ENCODE measurements at places on chromosomes 11 and 22. TPM values are rescaled to one million over a fixed set of nuclear protein-coding genes. Genes with fewer than 3 reads are reported as not detected.

WT1 gene
- not detected for total RNA-seq

FAM89B gene
- total RNA-seq, result 26.8 TPM

OSBPL5 gene
- 89.0 TPM for total RNA-seq

GAS2L1 gene
- 33.5 TPM for total RNA-seq

C11orf87 gene
- not detected for total RNA-seq

TRIM51 gene
- not detected for total RNA-seq

OR4C16 gene
- not detected for total RNA-seq

CSNK2A3 gene
- total RNA-seq, result 1.9 TPM

HPX gene
- total RNA-seq, result 2.1 TPM

SLC22A8 gene
- not detected for total RNA-seq

PHOX2A gene
- not detected for total RNA-seq

TMEM179B gene
- 38.0 TPM for total RNA-seq

PPP6R2 gene
- 66.5 TPM for total RNA-seq

ABCG4 gene
- 0.12 TPM for total RNA-seq

ESAM gene
- total RNA-seq, result not detected

OR9Q1 gene
- total RNA-seq, result not detected

SSTR3 gene
- not detected for total RNA-seq

MOV10L1 gene
- 2.6 TPM for total RNA-seq

KRTAP5-1 gene
- not detected for total RNA-seq

NELL1 gene
- not detected for total RNA-seq

OR52H1 gene
- total RNA-seq, result 0.81 TPM

C11orf21 gene
- total RNA-seq, result 0.36 TPM

MS4A15 gene
- total RNA-seq, result not detected

OR5B21 gene
- not detected for total RNA-seq

MAPK8IP2 gene
- total RNA-seq, result 4.6 TPM

SMIM35 gene
- total RNA-seq, result not detected

ARL14EP gene
- 28.2 TPM for total RNA-seq

COMT gene
- total RNA-seq, result 203 TPM

FAM180B gene
- total RNA-seq, result not detected

TUBA8 gene
- total RNA-seq, result 1.5 TPM
